ENCODE measurements at places on chromosomes 12 and 14.

- DNase-seq: no peak
Measured at GRCh38 chr12:12367482-12367998, 10.7 kb downstream of the BORCS5 start.

DNA sequence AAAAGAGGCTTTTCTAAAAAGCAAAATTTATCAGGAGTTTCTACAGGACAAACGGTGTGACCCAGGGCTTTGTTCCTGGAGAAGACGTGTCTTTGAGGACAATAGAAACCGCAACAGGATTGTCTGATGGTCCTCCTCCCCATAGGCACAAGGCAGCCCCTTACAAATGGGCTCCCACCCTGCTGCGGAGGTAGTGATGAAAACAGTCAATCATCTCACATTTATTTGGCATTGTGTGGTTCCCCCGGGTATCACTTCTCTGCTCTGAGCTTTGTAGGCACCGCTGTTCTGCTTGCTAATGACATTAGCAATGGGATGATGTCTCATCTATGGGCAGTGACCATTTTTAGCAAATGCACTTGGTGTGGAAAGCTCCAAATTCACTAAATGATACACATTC is 155.5 kb upstream of the TMPO start:
- DNase-seq: no peak

DNA sequence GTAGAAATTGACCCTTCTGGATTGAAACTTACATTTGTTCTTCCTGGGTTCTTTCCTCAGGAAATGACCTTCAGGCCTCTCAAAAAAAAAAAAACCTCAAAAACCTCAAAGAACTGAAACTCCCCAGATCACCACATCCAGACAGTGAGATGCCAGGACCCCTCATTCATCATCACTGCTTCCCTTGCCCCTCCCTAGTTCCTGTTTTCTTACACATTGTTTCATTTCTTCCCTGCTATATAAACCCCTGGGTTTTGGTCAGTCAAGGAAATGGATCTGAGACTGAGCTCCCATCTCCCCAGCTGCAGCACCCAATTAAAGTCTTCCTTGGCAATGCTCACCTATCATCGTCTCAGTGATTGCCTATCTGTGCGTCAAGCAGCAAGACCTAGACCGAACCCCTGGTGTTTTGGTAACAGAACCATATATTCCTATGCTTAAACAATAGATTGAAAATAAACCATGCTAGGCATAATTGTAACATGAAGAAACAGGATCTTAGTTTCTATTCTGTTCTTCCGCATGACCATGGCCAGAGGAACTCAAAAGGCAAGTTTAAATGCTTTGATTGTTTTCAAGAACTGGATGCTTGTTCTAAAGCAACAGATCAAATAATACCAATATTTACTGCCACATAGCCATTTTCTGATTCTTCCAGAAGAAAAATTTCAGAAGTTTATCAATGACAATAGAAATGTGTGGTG is 108.0 kb upstream of the MAX start:
- no peak for DNase-seq

DNA sequence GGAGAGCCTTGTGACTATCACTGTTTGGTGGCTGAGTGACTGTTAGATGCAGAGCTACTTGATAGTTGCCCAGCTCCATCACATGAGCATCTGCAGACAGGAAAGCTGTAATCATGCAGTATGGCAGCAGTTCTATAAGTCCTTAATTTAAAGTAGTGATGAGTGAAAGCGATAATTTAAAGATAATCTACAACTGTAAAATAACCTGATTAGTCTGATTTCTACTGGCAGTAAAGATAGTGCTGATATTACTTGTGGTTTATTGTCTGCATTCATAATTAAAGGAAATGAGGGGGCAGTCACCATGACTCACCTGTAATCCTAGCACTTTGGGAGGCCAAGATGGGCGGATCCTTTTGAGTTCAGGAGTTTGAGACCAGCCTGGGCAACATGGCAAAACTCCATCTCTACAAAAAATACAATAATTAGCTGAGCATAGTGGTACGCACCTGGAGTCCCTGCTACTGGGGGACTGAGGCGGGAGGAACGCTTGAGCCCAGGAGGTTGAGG is 41.2 kb upstream of the PLEKHD1 start:
- no peak for DNase-seq

- DNase-seq: no peak
Measured at GRCh38 chr12:20364501-20364900, 3.8 kb upstream of the PDE3A start.

GRCh38 chr12:47346251-47347019 is 266.7 kb upstream of the AMIGO2 start:
- DNase-seq: no peak

GRCh38 chr12:17079251-17079909 is 473.4 kb upstream of the LMO3 start:
- no peak for DNase-seq

- no peak for DNase-seq
Measured at GRCh38 chr12:107780298-107780697, 5.8 kb downstream of the ASCL4 start.

DNA sequence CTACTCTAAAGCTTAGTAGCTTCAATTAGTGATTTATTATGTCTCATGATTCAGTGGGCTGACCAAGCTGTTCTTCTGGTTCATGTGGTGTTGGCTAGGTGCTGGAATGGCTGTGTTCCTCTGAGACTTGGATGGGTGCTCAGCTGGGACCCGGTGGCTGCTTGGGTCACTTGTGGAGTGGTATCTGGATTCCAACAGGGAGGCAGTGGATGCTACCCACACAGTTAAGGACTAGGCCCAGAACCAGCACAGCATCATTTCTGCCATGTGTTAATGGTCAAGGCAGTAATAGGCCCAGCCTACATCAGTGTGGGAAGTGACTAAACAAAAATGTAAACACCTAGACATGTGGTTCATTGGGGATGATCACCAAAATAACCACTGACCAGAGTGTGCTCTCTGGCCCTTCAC is 72.2 kb downstream of the FGD4 start:
- DNase-seq: no peak

DNA sequence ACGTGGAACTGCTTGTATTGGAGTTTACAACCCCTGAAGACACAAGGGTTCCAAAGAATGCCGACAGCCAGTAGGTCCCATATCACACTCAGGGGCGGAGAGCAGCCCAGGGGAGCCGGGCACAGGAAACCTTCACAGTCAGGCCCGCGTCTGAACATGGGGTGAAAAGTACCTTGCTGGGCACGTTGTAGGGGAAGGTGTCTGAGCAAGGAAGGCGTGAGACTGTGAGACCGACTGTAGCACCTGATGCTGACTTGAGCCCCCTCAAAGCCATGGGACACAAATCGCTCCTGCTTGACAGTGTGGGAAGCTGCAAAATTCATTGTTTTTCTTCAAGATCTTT is 14.7 kb downstream of the RIMBP2 start:
- no peak for DNase-seq

- no peak for DNase-seq
Measured at GRCh38 chr12:107349839-107350238, 256.5 kb upstream of the CRY1 start.

DNA sequence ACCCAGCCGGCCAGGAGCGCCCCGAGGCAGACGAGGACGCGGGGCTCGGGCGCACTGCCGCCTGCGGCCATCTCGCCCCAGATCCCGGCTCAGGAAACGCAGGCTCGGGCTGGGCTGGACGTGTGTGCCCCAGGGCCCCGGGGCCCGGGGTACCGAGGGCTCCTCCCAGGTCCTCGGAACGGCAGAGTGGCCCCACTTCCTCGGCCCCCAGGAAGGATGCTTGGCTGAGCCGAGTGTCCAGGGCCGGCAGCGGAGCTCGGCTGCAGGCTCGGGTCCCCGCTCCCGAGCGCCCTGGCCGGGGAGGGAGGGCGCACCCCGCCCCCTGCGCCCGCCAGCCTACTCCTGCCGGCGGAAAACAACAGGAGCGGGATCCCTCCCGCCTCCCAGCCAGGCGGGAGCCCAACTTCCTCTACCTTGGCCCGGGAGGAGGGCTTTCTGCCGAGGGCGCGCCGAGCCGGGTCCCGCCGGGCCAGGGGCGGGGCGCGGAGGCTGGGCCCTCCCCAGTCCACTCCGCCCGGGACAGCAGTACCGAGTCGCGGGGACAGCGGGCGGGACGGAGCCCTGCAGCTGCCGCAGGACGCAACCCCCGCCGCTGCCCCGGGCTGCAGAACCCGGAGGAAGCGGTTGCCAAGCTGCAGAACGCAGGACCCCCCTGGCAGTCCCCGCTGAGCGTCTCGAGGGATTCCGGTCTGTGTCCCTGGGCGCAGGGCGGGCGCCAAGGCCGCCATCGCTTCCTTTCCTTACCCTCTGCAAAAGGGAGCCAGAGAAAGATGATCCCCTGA is at the start of gene VSIG10:
Gene VSIG10 (minus strand): TSS at position 411 of the 782 bp plus-strand sequence. CDS start 340 bp downstream, at position 71.
- peak; percentile 86 for DNase-seq
